ENCODE measurements at places on chromosomes 7 and 10. TPM values are rescaled to one million over a fixed set of nuclear protein-coding genes. Genes with fewer than 3 reads are reported as not detected.
A peak's percentile ranks its signal among the peaks of the same experiment; 100 is the strongest.

DNA sequence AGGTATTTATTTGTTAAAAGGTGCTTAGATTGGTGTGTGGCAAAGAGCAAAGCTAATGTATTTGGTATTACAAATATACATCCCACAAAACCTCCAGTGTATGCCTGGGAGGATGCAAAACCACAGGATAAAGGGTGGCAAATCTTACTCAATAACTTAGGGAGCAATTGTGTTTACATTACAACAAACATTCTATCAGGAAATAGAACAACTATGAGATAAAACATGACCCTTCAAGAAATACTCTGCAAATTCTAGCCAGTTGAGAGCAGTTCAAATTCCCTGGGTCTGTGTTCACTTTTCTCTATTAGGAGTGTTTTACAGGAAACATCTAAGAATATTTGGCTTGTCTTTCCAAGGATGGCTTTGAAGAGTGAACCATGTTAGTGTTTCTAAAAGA is 64.9 kb downstream of the CUL1 start:
- no peak for DNase-seq

GRCh38 chr7:134060874-134061273 is 66.3 kb upstream of the LRGUK start:
- no peak for DNase-seq

- no peak for DNase-seq
Observed at GRCh38 chr10:110269374-110270318, 35.1 kb downstream of the SMNDC1 start.

DNA sequence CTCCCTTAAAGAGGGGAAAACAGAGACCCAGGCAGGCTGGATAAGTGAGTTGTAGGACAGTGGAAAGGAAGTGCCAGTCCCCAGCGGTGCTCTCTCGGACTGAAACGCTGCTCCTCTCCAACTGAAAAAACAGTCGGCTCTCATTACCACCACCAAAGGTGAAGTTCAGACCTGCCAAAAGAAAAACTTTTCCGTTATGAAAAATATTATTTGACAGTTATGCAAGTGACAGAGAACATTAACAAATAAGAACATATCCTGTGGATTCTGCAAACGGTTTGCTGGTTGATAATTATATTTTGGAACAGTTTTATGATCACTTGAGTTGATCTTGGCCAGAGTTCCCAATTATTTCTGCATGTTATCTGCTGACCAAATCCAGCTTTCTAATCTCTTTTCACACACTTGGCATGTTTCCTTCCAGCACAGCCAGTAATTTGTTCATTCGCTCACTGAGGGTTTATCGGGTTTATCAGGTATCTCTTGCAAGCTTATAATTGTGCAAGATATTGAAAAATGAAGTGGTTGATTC is 82.6 kb downstream of the PTPRE start:
- DNase-seq, result no peak

GRCh38 chr7:125645770-125646169 is 716.1 kb upstream of the POT1 start:
- no peak for DNase-seq

GRCh38 chr10:13180788-13181187 is 19.4 kb downstream of the MCM10 start:
- DNase-seq, result no peak

- no peak for DNase-seq
Observed at GRCh38 chr7:84009051-84009450, 185.5 kb downstream of the SEMA3A start.

- no peak for DNase-seq
Observed at GRCh38 chr10:112728997-112729396, 221.1 kb upstream of the TCF7L2 start.

Gene CTBP2
- total RNA-seq, result 83.2 TPM

GRCh38 chr10:14623931-14624330 is 150.8 kb downstream of the FAM107B start:
- no peak for DNase-seq

Gene CNPY1
- total RNA-seq, result not detected

DNA sequence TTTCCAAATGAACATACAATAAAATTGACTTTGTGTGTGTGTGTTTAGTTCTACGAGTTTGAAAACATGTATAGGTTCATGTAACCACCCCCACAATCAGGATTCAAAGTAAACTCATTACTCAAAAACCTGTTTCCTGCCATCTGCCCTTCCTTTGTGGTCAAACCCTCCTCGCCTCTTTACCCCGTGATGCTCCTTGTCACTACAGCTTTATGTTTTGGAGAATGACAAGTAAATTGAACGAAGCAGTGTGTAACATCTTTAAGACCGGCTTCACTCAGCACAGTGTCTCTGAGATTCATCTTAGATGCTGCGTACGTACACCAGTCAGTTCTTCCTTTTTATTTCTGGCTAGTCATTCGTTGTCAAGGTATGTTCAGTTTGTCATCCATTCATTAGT is 54.6 kb upstream of the MKI67 start:
- DNase-seq, result no peak

DNA sequence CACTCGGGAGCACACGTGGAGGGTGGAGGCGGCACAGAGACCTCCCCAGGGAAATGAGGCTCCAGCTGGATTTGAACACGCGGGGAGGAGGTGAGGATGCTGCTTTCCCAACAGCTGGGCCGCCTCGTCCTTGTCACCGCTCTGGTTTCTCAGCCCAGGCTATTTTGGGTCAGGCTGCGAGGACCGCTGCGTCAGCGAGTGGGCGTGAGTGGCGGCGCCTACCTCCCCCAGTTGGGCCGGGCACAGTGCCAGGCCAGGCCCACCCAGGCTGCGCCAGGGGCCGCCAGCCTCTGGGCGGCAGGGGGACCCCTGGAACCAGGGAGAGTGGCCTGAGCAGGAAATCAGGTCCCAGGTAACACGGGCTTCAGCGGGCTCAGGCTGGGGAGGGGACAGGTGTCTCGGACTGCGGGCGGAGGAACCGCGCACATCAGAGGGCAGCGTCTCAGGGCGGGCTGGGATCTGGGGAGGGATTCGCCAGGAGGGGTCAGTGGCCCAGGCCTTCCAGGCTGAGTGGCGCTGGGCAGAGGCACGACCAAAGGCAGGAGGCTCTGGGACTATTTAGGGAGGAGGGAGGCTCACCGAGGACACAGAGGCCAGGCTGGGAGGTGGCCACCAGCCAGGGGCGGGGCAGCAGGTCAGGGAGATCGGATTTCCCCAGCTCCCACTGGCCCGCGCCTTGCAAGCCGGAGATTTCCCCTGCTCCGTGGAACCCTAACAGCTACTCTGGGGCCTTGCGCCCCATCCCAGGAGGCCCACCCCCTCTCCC is 125.2 kb upstream of the RET start:
- DNase-seq, result no peak

DNA sequence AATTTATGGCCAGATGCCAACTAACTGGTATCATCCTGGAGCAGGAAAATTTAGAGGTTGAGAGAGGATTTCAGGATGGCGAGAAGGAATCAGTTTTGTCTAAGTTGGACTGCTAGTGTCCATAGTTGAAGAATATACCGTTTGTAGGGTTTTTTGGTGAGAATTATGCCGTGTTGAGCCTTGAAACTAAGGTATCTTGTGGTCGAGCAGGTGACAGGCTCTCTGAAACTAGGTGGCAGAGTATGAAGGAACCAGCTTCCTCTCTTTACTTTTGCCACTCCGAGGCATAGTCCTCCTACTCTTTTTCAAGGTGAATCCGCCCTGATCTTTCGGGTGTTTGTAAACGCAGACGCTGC is 9.7 kb downstream of the MDFIC start:
- DNase-seq, result no peak

DNA sequence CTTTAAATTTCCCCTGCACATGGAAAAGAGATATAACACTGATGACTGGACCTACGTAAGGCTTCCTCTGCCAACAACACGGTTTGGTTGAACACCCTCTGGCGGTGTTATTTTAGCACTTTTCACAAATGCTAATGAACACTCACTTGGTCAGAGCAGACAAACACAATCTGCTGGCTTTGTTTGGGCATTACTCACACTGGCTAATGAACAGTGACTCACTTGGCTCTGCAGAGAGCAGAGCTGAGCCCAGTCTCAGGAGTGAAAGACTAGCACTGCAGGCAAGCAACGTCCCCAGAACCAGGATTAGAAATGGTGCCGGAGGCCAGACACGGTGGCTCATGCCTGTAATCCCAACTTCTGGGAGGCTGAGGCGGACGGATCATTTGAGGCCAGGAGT is 430.8 kb downstream of the PLXNA4 start:
- peak; percentile 81 for DNase-seq

Gene ANXA8
- not detected for total RNA-seq

DNA sequence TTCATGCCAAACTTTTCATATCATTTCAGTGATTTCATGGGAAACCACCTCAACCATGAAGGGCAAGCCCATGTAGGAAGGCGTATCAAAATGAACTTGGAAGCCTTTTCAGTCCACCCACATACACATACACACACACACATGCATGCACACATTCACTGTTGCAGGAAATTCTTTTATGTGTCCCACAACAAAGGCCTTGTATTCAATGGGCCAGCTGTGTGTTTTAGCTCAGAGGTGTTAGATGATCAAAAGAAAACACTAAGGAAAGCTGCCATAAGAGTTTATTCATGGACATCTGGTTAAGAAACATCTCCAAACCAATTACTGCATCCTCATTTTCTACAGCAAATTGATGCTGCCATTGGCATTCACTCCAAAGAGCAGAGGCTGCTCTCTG is 74.4 kb upstream of the STK17A start:
- no peak for DNase-seq

DNA sequence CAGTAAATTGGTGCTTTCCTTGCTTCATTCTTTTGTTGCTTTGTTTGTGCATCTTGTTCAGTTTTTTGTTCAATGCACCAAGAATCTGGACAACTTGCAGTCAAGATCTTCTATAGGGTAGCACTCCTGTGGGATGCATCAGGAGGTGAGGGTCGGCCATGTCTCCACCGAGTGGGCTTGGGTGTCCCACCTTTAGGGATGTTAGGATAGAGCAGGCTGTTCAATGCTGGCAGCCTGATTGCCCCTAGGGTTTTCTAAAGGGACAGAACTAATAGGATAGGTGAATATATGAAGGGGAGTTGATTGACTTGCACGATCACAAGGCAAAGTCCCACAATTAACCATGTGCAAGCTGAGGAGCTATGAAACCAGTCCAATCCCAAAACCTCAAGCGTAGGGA is 109.9 kb downstream of the GLRX3 start:
- no peak for DNase-seq

Gene ASCC1
- 23.8 TPM for total RNA-seq

Gene LIPM
- not detected for total RNA-seq

DNA sequence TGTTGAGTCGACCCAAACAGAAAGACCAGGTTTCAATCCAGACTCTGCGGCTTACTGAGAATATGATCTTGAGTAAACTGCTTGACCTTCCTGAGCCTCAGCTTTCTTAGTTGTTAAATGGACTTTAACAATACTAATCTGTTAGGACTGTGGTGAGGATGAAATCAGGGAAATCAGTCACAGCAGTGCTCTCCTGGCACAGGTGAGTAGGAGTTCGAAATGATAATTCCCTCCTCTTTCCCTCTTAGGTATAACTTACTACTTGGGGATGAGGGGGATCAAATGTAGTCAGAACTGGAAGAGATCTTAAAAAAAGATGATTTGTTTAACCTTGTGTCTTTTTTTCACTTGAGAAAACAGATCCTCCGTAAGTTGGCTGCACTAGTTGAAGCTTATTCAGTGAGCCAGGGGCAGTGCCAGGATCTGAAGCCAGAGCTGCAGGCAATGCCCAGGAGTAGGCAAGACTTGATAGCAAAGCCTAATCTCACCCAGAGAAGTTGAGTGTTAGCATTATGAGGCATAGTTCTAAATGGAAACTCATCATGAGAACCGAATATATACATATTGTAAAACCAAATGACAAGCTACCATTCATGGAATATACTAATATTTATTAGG is 1.8 kb upstream of the MAGI2 start:
- DNase-seq, result no peak

DNA sequence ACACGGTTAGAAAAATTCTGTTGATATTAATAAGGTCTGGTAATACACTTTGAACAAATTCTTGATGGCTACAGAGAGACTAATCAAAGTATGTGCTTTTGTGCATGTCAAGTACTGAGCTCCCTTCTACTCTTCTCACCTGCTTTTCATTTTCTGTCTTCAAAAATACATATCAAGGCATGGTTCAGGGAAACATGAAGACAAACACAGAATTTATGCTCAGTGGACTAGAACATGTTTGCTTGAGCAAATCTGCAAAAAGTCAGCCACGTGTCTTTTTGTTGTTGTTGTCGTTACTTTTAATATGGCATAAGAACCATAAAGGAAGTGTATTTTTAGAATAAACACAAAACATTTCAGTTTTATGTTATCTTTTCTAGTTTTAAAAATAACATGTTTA is 21.9 kb downstream of the CDK13 start:
- DNase-seq, result no peak

Gene MOGAT3
- not detected for total RNA-seq

DNA sequence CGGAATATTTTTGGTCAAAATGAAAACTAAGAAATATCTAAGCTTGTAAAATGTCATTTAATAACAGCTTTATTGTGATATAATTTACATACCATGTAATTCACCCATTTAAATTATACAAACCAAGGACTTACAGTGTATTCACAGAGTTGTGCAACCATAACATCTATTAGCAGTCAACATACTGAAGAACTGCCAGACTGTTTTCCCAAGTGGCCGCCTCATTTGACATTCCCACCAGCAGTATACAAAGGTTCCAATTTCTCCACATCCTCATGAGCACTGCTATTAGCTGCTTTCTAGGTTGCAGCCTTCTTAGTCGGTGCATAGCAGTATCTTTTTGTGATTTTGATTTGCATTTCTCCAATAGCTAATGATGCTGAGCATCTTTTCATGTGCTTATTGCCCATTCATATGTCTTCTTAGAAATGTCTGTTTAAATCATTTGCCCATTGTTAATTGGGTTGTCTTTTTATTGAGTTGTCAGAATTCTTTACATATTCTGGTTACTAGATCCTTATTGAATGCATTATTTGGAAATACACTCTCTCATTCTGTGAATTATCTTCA is 153.0 kb upstream of the FGFR2 start:
- no peak for DNase-seq

GRCh38 chr10:44310762-44311562 is 73.9 kb downstream of the CXCL12 start:
- DNase-seq, result no peak

Gene OR6V1
- not detected for total RNA-seq

Gene FAM237B
- total RNA-seq, result not detected

Gene SEMA3D
- total RNA-seq, result 0.68 TPM

GRCh38 chr10:4519658-4520402 is 306.2 kb upstream of the AKR1E2 start:
- no peak for DNase-seq

DNA sequence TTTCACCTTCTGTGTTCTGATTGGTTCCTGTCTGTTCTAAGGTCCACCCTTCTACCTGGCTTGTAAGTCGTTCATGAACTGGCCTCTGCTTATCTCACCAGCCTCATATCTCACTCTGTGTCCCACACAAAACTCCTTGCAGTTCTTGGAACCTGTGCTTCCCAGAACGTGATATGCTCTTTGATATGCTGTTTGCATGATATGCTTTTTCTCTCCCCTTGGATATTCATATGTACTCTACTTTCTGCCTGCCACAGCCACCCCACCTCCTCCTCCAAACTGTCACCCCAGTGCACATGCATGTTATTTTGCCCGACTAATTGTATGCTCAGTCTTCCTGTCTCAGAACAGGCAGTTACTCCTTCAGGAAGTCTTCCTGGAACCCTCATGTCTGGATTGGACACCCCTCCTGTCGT is 1.9 kb upstream of the ITPRIP start:
- DNase-seq, result no peak

GRCh38 chr7:87564296-87564963 is 36.3 kb downstream of the ABCB1 start:
- DNase-seq, result no peak

Gene PANK1
- 4.4 TPM for total RNA-seq

Gene RGS10
- 67.1 TPM for total RNA-seq

Gene BBIP1
- total RNA-seq, result 14.4 TPM

- no peak for DNase-seq
Observed at GRCh38 chr7:102028206-102028826, 210.9 kb downstream of the CUX1 start.

Data from glomerular endothelial cell (primary cell).